NCI-H2107 (cell line): ENCODE measurements at places on chromosomes 13 and 19.

- no peak for DNase-seq
Observed at GRCh38 chr19:6234527-6234926, 45.2 kb downstream of the MLLT1 start.

GRCh38 chr19:24033963-24034342 lies 53.0 kb upstream of the ZNF254 start:
- peak; percentile 20 for DNase-seq

GRCh38 chr19:1826557-1827521 lies 14.8 kb upstream of the ATP8B3 start:
- no peak for DNase-seq

- DNase-seq: no peak
Observed at GRCh38 chr13:50989476-50989875, 79.9 kb downstream of the RNASEH2B start.

GRCh38 chr13:49951754-49952535 lies 15.8 kb upstream of the SPRYD7 start:
- no peak for DNase-seq

DNA sequence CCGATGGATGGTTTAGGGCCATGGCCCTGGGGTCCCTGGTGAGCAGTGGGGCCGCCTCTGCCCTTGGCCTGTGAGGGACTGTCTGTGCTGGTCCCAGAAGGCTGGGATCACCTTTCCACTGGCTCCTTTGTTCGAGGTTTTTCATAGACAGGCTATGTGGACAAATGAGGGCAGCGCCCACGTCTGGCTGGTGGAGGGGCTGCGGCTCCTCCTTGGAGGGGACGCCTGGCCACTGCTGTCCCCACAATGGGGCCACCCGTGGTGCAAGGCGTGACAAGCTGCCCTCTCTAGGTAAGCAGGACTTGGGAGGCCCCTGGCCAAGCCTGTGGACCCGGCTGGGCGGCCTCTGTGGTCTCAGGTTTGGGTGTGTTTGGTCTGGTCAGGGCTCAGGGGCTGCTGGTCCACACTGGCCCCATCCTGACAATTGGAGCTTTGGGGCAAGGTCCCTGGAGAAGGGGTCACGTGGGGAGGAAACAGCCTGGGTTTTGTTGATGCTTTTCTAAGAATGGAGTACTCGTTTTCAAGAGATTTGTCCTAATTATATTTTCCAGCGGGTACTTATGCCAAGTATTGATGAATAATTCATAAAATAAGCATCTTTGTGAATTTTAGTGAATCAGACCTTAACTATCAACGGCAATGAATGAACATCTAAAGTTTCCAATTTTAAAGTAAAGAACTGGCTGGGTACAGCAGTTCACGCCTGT lies 33.3 kb downstream of the MCF2L start:
- DNase-seq: peak; percentile 30

- no peak for DNase-seq
Observed at GRCh38 chr19:310781-311496, 19.7 kb upstream of the PLPP2 start.

- no peak for DNase-seq
Observed at GRCh38 chr13:26897706-26898550, 137.3 kb upstream of the GPR12 start.

- DNase-seq: no peak
Observed at GRCh38 chr13:42211704-42212464, 60.1 kb upstream of the AKAP11 start.

DNA sequence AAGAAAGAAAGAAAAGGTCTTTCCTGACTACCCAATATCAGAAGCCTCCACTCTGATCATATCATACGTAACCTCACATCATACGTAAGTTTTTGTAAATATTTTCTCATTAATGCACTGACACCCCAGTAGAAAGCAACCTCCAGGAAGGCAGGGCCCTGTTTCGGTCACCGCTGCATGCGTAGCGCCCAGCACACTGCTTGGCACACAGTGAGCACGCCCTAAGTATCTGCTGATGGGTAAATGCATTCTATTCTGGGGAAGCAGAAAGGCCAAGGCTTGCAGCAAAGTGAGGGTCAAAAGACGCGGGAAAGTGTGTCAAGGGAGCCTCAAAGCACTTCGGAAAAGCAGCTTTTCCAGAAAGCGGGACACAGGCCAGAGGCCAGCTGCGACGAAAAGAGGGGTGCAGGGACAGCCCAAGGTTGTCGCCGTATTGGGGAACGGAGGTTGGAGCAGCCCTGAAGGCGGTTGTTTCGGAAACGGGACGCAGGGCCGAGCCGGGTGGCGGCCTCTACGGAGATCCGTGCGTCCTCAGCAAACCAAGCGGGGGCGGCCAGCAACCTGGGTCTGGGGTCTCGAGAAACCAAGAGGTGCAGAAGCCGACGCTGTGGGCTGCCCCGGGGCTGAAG lies 463 bp downstream of the SUGP1 start:
- DNase-seq: no peak

DNA sequence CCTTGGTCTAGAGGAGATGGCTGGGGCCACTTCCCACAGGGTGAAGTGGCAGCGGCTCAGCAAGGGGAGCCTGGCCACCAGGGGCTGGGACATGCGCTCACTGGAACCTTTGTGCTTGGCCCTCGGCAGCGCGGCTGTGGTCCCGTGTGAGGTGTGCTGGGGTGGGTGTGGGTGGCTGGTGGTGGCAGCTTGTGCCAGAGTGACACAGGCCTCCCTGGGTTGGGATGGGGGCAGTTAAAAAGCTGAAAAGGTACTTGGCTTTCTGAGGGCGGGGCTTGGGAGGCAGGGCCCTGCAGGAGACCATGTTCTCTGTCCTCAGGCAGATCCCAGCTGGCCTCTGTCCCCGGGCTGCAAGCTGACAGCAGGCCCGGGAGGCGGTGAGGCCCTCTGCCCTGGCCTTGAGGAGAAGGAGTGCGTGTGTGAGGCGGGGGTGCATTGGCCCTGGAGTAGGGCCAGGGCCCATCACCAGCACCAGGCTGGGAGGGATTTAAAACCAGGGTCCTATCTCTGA lies 17.3 kb downstream of the MPND start:
- no peak for DNase-seq

DNA sequence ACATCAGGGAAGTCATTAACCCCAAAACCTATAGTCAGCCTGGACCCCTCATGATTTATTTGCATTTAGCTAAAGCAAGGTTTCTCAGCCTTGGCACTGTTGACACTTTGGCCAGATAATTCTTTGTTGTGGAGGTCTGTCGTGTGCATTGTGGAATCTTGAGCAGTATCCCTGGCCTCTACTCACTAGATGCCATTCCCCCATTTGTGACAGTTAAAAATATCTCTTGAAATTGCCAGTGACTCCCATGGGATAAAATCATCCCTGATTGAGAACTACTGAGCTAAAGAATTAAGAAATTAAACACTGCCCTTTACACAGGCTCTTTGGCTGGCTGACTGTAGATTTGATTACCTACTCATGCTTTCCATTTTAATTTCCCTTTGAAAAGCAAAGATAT lies 102.7 kb downstream of the LMO7 start:
- no peak for DNase-seq

DNA sequence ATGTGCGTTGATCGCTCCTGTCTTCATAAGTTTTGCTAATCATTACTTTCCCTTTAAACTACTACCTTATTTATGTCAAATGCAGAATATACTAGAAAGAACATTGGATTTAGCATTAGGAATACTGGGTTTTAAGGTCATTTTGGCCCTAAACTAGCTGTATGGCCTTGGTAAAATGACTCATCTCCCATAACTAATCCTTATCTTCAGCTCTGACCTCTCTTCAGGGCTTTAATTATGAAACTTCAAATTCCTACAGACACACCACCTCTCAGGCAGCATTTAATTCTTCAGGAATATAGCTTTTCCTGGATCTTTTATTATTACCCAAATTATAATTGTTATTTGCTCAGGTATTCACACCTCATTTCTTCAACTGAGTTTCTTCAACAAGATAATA lies 121.2 kb downstream of the STARD13 start:
- DNase-seq: no peak

- no peak for DNase-seq
Observed at GRCh38 chr19:11519138-11519537, 9.8 kb downstream of the ECSIT start.

DNA sequence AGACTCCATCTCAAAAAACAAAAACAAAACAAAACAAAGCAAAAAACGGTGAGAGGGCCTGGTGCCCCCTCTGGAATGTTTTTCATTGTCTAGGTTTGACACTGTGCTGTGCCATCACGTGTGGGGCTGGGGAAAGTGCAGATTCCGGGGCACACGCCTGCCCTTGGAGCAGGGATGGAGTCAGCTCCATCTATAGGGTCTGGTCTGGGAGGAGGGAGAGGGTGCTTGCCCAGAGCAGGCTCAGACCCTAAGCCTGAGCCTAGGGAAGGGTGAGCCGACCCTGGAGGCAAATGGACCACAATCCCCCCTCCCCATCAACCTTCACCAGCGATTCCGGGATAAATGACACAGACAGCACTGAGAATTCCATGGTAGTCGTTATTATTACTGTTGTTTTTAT lies 10.9 kb upstream of the ZBTB32 start:
- no peak for DNase-seq

DNA sequence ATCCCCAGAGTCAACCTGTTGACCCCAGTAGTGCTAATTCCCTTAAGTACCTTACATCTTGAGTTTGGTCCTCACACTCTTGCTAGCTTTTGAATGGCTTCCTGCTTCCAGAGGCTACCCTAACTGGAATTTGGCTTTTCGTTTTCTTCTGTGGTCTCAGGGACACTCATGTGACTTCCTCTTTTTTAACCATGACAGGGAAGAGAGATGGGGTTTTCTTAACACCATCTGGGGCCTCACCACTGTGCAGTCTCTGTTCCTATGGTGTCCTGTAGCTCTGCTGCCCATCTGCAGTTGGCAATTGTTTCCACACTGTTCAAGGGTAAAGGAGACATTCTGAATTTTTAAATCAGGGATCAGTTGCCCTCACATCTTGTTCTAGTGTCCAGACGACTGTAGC lies 66.7 kb downstream of the SLC10A2 start:
- no peak for DNase-seq

GRCh38 chr13:27080018-27080948 lies 91.3 kb downstream of the USP12 start:
- DNase-seq: no peak

- DNase-seq: no peak
Observed at GRCh38 chr13:97848886-97849285, 104.6 kb upstream of the IPO5 start.

GRCh38 chr19:42280815-42281145 lies 11.7 kb downstream of the CIC start:
- no peak for DNase-seq

GRCh38 chr13:41939398-41939797 lies 21.5 kb downstream of the VWA8 start:
- no peak for DNase-seq

DNA sequence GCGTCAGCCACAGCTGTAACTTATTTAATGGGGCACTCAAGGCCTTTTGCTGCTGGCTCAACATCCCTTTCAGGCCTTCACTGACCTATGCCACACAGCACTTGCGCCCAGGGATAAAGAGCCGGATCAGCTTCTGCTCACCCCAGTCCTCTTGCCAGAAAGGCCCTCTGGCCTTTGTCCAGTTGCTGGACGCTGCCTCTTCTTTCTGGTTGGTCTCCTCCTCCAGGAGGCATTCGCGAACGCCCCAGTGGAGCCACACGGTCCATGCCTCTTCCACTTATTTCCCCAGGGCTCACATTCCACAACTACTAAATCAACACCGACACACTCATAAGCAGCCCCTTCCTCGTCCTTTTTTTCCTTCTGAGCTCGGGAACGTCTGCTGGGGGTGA lies 3.7 kb upstream of the ZNF329 start:
- no peak for DNase-seq

DNA sequence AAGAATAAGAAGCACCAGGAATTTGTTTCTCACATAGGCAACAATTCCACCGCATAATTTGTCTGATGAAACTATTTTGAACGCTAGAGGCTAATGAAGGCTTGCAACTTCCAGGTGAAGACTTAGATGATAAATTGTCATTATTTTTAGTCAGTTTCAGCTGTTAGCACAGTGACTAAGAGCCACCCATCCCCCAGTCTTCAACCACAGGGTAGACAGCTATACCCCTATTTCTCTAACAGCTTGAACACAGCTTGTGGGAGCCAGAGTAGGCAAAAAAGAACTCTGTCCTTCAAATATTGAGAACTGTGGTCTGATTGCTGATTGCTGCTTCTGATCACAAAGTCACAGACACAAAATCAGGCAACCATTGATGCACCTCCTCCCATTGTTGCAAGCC lies 1124.8 kb upstream of the PRR20A start:
- DNase-seq: no peak

DNA sequence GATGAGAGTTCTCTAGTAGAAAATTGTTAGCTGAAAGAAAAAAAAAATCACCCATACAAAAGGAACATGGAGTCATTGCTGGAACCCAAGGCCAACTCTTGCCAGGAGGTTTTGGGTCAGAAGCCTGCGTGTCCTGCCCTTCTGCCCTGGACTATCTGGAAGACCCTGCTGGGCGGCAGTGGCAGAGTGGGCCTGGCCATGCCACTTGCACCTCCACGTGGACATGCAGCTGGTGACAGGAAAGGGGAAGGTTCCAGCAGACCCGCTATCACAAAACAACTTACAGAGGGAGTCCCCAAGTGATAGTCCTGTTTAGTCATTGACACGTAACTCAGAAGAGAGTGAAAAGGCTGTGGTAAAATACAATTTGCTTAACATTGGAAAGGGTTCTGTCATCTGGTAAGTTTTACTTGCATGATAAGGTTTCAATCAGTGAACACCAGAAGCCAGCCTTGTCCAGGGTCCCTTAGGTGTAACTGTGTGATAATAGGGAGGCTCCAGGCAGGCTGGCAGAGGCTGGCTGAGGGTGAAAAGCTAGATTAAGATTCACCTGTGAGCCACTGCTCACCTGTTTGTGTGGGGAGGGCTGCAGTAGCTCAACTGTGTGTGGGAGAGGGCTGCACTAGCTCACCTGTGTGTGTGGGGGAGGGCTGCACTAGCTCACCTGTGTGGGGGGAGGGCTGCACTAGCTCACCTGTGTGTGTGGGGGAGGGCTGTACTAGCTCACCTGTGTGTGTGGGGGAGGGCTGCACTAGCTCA lies 47.8 kb downstream of the COL4A2 start:
- no peak for DNase-seq

- DNase-seq: no peak
Observed at GRCh38 chr19:39342647-39343305, 555 bp downstream of the SAMD4B start.
